ENCODE measurements at places on chromosomes 16 and 17.

GRCh38 chr17:81821603-81822311 is 11.3 kb downstream of the MCRIP1 start:
- H3K4me1 ChIP-seq, result peaks cover 18% of the 10 kb centered on the region
- H3K4me3 ChIP-seq, result no peak overlapping the region
- H3K36me3 ChIP-seq, result peaks cover 22% of the 10 kb centered on the region
- H3K27me3 ChIP-seq, result peaks cover 19% of the 10 kb centered on the region

- H3K27ac ChIP-seq, result no peak overlapping the region
- H3K36me3 ChIP-seq, result no peaks in the 10 kb centered on the region
- no peaks in the 10 kb centered on the region for H3K4me1 ChIP-seq
- H3K27me3 ChIP-seq, result no peaks in the 10 kb centered on the region
Measured at GRCh38 chr16:70434484-70435260, 4.2 kb downstream of the ST3GAL2 start.

- H3K4me1 ChIP-seq, result peaks cover 33% of the 10 kb centered on the region
- H3K27me3 ChIP-seq, result no peaks in the 10 kb centered on the region
- H3K4me3 ChIP-seq, result peak overlapping the region; percentile 78
- peaks cover 17% of the 10 kb centered on the region for H3K36me3 ChIP-seq
Measured at GRCh38 chr17:6641247-6641863, 495 bp downstream of the TXNDC17 start.

GRCh38 chr17:70276906-70277305 is 107.6 kb downstream of the KCNJ2 start:
- no peak for DNase-seq
- no peaks in the 10 kb centered on the region for H3K4me1 ChIP-seq
- H3K27me3 ChIP-seq, result no peaks in the 10 kb centered on the region
- no peak overlapping the region for H3K27ac ChIP-seq

DNA sequence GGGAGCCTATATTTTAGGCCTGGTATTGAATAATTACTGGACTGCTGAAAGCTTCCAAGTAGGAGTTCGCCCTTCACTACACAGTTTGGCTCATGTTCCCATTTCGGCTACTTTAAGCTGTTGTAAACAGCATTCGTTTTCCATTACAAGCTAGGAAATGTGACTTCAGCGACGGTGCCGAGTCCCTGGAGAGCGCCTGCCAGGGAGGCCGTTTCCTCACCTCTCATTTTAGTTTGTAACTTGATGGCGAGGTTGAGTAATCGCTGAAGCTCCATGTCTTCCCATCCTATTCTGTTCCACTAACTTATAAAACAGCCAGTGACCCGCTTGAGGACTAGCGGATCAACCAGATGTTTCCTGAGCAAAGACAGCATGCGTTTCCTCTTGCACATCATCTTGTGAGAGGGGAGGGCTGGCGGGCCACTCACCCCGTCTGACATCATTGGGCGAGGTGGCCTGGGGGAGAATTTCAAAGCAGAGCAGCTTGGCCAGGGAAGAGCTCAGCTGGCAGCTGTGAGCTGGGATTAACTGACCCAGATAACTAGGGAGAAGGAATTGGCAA is 32.9 kb downstream of the PCTP start:
- no peak overlapping the region for H3K27ac ChIP-seq
- H3K36me3 ChIP-seq, result no peaks in the 10 kb centered on the region
- peak; percentile 88 for DNase-seq
- H3K27me3 ChIP-seq, result no peaks in the 10 kb centered on the region
- H3K4me1 ChIP-seq, result no peaks in the 10 kb centered on the region
- H3K4me3 ChIP-seq, result no peak overlapping the region

DNA sequence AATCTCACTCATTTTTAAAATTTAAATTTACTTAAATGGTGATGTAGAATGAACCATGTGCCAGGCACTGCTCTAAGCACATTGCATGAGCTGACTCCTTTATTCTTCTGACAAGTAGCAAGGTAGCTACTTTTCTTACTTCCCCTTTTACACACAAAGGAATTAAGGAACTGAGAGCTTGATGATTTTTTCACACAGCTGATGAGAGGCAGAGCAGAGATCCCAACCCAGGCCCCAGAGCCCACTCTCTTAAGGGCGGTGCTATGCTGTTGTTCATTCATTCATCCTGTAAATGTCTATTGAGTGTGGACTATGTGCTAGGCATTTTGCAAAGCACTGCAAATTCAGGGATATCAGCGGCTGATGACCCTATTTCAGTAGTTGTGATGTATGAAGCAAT is 17.9 kb downstream of the SEC14L5 start:
- no peaks in the 10 kb centered on the region for H3K36me3 ChIP-seq
- H3K27ac ChIP-seq, result no peak overlapping the region
- no peaks in the 10 kb centered on the region for H3K4me1 ChIP-seq

- no peak for DNase-seq
- no peaks in the 10 kb centered on the region for H3K36me3 ChIP-seq
- H3K4me1 ChIP-seq, result no peaks in the 10 kb centered on the region
Measured at GRCh38 chr17:74512036-74512435, 19.2 kb downstream of the CD300LB start.
